ENCODE measurements at places on chromosomes 4 and X. TPM values are rescaled to one million over a fixed set of nuclear protein-coding genes. Genes with fewer than 3 reads are reported as not detected.

SSX4 gene
- total RNA-seq: not detected

AFF2 gene
- total RNA-seq: 6.1 TPM

UCHL1 gene
- total RNA-seq: 43.0 TPM

STK32B gene
- 2.1 TPM for total RNA-seq

DNA sequence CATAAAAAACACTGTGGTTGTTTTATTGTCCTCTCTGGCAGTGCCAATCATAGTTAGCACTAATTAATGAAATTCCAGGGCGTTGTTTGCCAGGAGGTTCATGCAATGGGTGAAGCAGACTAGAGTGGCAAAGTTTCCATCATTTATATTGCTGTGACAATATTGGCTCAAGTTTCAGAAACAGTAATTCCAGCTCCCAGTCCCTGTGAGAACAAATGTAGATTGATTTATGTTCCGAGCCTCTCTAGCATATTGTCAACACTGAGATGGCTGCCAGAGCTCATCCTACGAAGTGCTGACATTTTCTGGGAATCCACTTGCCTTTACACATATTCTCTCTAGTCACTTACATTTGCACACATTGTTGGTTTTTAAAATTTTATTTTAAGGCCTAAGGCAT is 440.0 kb upstream of the IGFBP7 start:
- peak; percentile 39 for ATAC-seq

- ATAC-seq: no peak
These were observed 64.7 kb upstream of the EXOC1L start for GRCh38 chr4:55754754-55755350.

DNA sequence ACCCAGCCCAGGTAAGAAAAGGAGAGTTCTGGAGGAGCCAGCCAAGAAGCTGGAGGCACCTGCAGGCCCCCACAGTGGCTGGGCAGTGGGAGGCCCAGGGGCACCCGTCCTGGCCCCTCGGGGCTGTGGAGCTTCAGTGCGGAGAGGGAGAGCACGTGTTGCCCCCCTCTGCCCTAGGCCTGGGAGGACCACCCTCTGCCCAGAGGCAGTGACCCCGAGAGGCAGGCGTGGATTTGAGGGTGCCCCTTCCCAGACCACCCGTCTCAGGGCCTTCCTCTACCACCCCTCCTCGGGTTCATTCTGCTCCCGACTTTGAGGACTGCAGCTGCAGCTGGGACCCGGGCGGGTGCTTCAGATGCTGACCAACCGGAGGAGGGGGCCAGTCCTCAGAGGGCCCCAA is 12.1 kb upstream of the HGFAC start:
- no peak for ATAC-seq

- no peak for ATAC-seq
These were observed 95.0 kb downstream of the NYX start for GRCh38 chrX:41542135-41542534.

DNA sequence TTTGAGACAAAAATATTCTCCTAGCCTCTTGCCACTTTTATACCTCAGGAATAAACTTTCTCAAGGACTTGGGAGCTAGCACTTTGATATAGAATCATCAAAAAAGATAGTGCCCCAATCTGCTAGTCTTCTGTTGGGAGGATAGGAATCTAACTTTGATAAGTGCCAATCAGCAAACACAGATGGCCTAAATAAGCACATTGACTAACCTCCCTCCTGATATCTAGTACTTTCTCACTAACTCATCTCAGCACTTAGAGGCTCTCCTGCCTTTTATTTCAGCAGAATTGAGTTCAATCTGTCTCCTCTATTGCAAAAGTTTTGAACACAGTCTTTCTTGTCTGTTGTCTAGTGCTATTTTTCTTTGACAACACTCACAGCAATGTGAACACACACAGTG is 798.4 kb upstream of the FTHL17 start:
- ATAC-seq: no peak

DNA sequence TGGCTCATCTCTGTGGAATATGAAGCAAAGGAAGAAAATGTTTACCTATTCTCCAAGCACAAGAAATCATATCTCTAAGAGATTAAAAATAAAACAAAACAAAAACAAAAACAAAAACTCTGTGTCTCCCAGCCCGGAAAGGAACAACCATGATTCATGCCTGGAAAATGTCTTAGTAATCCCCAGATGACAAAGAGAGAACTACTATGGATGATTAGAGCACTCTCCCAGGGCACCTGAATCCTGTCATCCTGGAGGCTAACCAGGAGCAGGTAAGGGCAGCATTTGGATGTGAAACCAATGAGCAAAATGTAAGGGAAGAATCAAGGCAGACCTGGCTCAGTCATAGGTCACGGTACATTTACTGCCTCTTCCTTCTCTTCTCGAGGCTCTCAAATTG is 1.7 kb upstream of the AKAP4 start:
- no peak for ATAC-seq

GRCh38 chrX:136619899-136620505 is 28.0 kb upstream of the CD40LG start:
- ATAC-seq: no peak

GRCh38 chr4:155745984-155746383 is 12.8 kb upstream of the GUCY1B1 start:
- peak; percentile 48 for ATAC-seq

- ATAC-seq: peak; percentile 23
These were observed 601 bp downstream of the INPP4B start for GRCh38 chr4:142845293-142846107.

GRCh38 chrX:1231850-1232465 is 19.5 kb upstream of the CRLF2 start:
- no peak for ATAC-seq

DNA sequence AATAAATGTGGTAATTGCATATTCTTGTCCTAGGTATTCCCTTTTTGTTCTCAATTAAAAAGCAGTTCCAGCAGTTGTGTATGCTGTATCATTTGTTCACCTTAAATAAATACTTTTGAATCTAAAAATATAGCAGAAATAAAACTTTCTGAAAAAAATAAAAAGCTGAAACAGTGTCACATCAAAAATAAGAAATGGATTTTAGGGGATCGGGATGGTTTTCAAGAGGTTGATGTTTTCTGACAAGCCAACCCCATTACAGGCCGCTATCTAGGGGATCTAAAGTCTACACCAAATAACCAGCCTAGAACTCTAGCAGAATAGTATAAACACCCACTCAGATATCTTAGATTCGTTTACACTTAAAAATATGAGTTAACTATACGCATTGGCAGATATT is 95.4 kb upstream of the MAML3 start:
- no peak for ATAC-seq

DNA sequence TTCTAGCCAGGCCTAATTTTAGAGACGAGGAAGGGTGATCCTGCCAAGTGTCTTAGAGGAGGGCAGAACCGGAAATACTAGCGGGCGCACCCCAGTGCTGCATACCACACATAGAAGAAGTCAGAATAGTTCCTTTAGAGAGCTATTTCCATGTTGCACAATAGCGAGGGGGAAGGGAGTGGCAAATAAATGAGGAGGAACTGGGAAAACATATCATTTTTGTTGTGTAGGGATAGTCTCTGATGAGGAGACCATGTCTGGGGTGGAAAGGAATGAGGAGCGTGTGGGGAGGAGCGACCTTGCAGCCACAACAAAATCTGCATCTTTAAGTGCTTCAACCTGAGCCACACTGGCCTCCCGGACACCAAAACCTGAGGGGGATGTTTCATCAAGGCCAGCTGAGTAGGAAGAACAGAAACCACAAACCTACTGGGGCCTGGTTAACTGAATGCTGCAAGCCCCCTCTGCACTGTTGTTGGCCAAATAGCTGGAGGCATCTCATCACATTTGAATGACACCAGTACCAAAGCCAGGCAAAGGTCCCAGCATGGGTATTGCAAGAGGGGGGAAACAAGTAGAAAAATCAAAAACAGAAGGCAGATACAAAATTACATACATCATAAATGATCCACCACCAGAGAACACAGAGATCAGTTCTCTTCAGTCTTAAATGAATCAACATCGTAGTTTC is 26.7 kb upstream of the C1QTNF7 start:
- ATAC-seq: peak; percentile 86

GRCh38 chr4:122796801-122797404 is 29.7 kb upstream of the FGF2 start:
- ATAC-seq: no peak

- no peak for ATAC-seq
These were observed 86.3 kb upstream of the PRPS1 start for GRCh38 chrX:107542040-107542439.

DNA sequence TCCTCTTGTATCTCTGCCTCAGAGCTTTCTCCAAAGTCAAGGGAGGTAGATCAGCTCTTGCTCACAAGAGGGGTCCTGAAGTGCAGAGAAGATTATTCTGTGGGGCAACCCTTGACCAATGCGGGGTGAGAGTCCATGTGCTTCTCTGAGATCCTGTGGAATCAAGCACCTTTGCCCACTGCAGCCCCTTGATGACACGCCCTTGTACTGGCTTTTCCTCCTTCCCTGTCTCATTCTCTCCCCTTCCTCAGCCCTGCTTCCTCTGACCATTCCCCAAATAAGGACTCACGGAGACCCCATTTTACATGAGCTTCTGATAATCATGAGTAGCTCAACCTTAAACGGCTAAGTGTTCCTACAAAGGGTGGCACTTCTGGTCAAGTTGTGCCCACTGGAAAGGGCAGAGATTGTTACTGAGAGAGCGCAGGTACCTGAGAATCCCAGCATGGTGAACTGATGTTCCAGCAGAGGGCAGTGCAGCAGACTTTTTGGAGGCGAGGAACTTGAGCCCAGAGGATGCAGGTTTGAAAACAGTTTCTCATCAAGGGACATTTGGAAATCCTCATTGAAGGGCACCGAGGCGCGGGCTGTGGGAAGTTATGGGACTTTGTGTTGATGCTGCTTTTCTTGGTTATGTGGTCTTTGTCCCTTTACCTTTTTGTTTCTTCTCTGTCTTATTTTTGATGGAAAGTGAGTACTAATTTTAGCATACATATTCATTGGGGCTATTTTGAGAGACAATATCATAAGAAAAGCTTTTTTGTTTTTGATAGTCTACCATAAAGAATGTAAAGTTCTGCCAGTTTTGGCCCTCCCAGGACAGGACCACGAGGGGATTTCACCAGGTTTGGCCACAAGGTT is 201.3 kb downstream of the RBM46 start:
- peak; percentile 51 for ATAC-seq

DNA sequence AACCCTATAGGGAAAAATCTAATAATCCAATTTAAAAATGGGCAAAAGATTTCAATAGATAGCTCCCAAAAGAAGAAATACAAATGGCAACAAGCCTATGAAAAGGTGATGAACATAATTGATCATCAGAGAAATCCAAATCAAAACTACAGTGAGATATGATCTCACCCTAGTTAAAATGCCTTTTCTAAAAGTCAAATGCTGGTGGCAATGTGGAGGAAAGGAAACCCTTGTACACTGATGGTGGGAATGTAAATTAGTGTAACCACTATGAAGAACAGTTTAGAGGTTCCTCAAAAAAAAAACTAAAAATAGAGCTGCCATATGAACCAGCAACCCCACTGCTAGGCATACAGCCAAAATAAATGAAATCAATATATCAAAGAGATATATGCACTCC is 44.5 kb downstream of the STPG2 start:
- no peak for ATAC-seq

DNA sequence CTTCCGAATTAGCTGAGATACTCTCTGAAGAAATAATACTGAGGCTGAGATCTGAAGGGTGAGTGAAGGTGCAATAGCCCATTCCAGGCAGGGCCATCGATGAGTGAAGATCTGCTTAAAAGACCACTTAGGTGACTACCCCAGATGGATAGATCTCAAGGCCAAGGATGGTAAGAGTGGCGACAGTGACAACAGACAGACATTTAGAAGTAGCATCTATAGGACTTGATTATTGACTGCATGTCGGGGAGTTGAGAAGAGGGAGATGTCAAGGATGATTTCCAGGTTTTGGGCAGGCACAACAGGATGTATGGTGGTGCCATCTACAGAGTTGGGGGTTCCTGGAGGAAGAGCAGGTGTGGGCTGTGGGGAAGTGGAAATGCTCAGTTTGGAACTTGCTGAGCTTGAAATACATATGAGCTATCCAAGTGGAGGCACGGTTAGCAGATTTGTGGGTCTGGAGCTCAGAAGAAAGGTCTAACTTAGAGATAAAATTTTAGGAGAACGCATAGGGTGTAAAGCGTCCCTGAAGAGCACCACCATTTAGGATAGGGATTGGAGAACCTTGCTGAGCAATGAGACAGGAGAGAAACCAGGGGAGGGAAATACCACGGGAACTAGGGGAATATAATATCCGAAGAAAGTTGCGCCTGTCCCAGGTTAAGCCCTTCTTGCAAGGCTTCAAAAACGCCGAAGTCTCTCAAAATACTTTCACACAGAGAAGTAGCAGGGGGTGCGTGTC is 688 bp downstream of the UFSP2 start:
- peak; percentile 26 for ATAC-seq
